ENCODE measurements at places on chromosomes 4 and X.

DNA sequence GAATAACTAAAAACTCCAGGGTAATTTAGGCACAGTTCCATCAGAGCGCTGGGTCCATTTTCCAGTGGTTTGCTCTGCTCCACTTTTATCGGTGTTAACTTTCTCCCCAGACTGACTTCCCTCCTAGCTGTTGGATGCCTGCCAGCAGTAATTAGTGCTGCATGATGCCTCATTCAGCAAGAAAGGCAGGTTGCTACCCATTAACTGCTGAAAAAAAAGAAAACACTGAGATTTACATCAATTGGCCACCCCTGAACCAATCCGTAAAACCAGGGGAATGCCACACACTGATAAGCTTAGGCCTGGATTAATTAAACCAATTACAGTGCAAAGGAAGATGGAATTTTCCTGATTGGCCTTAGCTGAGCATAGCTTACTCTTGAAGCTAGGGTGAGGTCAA, 182.4 kb upstream of the CXXC4 start:
- DNase-seq = no peak

GRCh38 chr4:164935363-164935762, 42.1 kb downstream of the TRIM61 start:
- no peak for DNase-seq

- DNase-seq = no peak
Observed at GRCh38 chrX:154661899-154662298, 8.5 kb upstream of the CTAG2 start.

DNA sequence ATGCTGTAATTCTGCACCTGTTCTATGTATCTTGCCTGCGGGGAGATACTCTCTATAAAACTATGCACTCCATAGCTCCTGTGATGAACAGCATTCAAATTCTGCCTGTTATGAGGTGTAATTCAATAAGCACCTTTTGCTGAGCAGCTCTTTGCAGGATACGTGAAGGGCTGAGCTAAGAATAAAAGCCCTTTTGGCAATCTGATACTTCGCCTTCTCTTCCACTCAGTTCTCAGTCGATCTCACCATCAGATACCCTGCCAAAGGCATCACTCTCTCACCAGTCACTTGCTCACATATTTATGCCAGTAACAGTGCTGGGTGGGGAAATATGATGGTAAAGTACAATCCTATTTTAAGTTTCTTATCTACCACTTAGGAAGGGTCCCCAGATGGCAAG, 67.2 kb downstream of the RPS3A start:
- DNase-seq = no peak

DNA sequence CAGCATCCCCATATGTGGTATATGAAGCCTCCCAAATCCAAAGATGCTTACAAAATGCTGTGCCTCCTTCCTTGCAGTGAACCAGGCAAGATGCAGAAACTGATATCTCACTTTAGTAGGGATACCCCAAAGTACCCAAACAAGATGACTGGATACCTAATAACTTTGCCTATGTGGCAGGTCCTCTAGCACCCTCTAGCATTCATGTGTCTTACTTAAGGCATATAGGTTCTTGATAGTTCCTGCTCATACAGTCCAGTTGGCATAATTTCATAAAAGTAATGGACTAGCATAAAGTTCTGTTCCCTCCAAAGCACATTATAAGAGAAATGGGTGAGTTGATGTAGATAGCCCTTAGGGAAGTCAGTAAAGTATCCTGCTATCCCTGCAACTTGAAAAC, 36.8 kb upstream of the SPP1 start:
- no peak for DNase-seq

- no peak for DNase-seq
Observed at GRCh38 chr4:2077537-2078460, 18.7 kb downstream of the NAT8L start.

DNA sequence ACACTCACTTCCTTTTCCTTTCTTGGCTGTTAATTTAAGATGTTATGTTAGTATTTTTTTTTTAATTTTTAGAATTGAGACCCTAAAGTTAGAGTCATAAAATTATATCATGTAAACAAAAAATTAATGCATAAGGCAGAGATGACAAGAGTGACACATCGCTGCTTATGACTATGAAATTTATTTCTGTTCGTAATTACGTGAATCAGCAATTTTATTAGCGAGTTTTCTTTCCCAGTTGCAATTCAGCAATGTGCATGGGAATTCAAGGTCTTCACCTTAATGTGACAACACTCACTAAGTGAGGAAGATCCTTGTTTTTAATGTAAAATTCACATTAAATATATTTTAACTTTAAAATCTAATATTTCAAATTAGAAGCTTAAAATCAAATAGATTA, 181.2 kb upstream of the SPOCK3 start:
- DNase-seq = no peak

DNA sequence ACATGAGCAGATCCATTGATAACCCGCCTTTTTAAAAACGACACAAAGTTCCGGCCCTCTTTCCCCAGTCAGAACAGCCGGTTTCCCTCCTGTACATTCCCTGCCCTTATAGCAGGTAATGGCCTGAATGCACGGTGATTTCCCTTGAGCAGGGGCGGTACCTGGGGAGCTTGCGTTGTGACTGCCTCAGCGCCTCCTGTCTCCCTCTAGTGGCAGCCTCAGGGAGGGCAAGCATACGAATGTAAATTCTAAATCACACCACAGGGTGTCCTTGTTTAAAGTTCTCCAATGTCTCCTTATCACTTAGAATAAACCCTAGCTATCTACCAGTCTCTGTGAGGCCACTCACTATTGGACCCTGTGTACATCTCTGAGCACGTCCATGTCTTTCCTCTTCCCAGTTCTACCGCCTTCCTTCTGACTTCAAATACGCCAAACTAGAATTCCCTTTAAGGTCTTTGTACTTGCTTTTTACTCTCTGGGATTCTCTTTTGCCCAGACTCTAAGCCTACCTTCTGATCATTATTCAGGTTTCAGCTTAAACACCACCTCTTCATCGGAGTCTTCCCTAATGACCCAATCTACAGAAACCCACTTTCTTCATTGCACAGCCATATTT, 18.4 kb upstream of the LDB2 start:
- no peak for DNase-seq

DNA sequence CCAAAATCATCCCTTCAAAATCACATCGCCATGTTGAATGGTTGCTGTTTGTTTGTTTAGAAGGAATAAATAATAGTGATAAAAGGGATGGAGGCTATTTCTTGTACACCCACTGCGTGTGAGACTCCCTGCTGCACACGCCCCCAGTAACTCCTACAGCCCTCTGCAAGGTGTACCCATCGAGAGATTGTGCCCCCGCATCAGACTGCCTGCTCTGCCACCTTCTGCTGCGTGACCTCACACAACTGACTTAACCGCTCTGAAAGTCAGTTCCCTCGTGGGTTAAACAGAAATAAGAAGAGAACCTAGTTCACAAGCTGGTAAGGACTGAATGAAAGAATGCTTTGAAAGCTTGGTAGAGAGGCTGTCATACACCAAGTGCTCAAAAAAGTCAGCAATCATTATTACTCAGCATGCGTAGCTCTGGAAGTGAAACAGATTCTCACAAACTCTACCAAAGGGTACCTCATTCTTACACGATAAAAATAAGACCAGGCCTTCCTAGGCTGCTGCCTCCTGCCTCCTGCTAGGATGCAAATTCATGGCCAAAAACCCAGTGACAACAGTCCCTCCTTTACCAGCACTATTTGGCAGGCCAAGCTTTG, 147.1 kb downstream of the CPEB2 start:
- no peak for DNase-seq

DNA sequence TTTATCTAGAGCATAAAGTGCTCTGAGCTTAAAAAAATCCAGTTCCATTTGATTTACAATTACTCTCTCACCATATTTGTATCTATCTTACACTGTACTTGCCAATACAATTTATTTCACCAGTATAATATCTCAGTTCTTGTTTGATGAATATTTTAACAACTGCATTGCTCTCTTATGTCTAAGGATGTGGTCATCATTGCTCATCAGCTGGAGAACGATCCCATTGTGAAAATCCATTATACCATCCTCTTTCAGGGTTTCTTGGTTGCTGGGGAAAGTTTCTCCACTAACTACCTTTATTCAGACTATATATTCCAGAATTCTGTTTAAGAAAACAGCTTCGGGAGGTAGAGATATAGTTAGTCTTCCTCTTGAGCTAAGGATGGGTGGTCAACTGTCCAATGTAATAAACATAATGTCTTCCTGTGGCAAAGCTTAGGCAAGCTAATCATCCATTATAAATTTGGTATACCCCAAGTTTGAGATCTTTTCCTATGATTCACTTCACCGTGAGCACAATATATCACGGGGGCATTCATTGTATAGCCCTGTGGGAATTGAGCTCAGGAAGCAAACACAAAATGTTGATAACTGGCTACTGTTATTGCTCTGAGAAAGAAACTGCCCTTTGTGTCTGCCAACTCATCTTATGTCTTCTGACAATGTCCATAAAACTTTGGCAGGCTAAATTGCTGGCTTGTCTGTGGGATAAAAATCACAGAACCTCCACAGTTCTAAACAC, 2361.9 kb downstream of the ARAP2 start:
- DNase-seq = peak; percentile 69
